Amniotic stem cell (primary cell): ENCODE measurements at places on chromosomes 3 and 15.

GRCh38 chr3:77459926-77460325 lies 420.0 kb downstream of the ROBO2 start:
- DNase-seq: no peak

DNA sequence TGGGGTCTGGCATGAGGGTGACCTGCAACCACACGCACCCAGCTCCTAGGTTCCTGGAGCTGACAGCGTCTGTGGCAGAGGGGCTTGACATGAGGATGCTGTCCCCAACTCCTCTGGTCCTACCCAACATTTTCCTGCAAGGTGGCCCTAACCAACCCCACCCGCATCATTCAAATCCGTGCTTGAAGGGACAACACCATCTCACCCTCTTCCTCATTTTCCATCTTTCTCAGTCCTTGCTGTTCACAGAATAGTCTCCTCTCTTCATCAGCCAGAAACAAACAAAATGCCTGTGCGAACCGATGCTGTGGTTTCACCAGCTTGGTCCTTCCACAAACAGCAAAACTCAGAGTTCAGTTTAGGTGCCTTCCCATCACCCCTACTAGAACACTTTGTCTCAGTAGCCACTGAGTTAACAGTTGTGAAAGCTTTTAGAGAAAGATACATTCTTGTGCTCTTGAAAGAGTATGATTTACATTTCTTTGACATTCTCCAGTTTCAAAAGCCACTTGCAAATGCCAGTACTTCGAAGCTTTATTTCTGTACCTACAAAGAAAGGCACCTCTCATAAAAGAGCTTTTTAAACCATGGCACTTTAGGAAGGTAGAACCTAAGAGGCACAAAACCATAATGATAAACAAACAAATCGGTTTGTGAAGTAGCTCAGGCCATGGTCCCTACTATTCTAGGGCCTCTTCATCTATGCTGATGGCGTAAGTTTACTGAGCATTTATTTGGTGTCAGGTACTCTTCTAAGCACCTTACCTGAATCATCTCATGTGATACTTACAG lies 360.1 kb downstream of the SHQ1 start:
- DNase-seq: no peak

GRCh38 chr3:55903680-55904079 lies 416.6 kb upstream of the WNT5A start:
- DNase-seq: no peak

DNA sequence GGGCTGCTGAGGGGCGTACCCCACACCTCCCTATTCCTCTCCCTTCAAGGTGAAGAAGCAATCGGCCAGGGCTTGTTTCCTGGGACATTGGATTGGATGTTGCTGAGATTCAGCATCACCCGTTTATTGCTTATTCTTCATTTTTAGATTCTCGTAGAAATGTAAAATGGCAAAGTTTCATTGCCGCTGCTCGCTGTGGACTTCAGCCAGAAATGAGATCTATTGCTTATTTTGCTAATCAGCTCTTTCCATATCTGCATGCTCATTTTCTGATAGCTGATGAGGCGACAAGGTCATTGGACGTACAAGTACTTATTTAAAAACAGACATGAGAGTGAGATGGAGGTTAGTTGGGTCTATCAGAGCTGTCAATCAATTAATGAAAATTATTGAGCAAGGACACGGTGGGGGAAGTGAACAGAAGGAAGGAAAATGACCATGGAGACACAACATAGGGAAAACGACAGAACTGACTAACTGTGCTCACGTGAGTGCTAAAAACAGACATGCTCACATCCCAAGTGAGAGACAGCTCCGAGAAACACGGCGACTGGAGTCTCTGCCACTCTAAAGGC lies 471.2 kb downstream of the NR2F2 start:
- DNase-seq: no peak

GRCh38 chr3:188807006-188807405 lies 364.8 kb upstream of the TPRG1 start:
- no peak for DNase-seq

DNA sequence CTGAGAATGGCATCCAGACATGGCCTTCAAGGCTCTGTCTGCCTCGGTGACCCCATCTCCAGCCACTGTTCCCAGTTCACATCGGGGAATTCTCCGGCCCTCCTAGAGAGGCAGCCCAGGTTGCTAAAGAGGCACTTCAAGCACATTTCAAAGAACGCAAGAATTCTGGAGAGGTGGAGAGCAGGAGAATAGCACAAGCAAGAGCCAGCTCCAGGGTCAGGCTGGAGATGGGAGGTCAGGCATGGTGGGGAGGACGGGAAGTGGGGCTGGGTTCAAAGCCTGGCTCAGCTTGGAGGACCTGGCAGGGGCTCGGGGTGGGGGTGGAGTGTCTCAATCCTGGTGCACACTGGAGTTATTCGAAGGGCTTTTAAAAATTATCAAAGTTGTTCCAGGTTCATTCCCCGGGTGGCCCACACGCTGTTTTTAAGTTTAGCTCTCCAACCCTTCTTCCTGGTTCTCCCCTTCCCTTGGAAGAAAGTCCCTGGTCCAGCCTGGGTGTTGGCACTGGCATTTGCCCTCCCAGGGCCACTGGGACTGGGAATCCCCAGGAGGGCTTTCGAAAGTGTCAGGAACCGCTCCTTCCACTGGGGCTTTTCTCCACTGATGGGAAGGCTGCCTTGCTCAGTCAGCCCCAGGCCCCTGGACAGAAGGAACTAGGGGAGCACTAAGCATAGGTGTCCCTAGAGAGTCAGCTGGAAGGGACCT lies 35.8 kb downstream of the ZNF710 start:
- DNase-seq: no peak

- DNase-seq: no peak
Measured at GRCh38 chr3:132161608-132162007, 126.8 kb upstream of the CPNE4 start.

GRCh38 chr3:195448205-195448875 lies 5.5 kb upstream of the ACAP2 start:
- DNase-seq: no peak

GRCh38 chr3:120284747-120285507 lies at the start of gene GPR156:
Gene GPR156, minus strand, starts transcription at chr3:120285222. Its CDS starts 41,124 bp downstream, at chr3:120244098.
- DNase-seq: no peak
